ENCODE measurements at places on chromosomes 4 and X.

GRCh38 chr4:188660796-188661195 is 521.6 kb downstream of the TRIML1 start:
- DNase-seq, result no peak

DNA sequence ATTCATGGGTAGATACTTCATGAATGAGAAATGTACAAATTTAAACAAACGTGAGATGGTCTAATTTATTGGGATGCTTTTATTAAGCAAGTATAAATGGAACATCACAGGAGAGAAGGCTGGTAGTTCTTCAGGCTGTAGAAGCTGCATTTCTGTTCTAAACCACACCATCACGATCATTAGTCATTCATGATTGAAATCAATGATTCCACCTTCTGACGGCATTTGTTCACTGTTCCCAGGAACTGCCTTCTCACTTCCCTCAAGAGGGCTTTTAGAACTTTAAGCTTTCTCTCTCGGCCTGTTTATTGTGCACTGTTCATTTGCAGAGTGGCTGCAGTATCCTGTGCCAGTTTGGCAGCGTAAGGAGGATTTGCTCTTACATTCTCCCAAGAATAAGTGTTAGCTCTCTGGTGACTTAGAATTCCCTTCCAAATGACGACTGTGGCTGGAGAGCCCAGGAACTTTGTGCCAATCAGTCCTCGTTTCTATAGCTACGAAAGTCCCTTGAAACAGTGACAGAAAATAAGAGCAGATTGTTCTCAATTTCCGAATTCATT is 54.7 kb downstream of the MFAP3L start:
- DNase-seq, result no peak

DNA sequence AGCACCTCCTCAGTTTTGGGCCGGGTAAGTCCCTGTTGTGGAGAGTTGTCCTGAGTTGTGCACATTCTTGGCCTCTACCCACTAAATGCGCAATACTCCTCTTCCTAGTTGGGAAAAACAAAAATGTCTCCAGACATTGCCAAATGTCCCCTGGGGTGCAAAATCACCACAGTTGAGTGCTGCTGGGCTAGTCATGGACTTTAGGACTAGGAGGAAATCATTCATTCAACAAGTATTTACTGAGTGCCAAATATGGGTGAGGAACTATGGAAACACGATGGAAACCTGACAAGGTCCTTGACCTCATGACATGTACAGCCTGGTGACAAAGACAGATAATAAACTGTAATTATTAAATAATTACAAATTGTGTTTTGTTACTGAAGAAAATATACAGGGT is 71.6 kb downstream of the STX18 start:
- no peak for DNase-seq

- no peak for DNase-seq
Measured at GRCh38 chrX:37763400-37763799, 16.5 kb upstream of the CYBB start.

- DNase-seq, result no peak
Measured at GRCh38 chr4:27974339-27974738, 1113.7 kb downstream of the STIM2 start.

DNA sequence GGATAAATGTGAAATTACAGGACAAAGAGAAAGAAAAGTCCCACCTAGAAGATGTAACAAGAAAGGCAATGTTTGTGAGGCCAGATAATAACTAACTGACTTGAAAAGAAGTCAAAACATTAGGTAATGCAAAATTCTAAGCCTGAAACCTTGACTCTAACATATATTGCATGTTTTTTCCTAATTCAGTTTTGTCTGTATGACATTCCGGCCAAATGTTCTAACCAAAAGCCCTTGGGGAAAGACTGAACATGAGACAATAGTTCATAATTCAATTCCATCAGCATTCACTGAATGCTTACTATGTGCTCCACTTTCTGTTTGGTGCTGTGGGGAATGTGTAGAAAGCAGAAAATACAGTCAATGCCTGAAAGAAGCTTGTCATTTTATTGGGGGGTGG is 84.8 kb upstream of the PLAC1 start:
- no peak for DNase-seq

DNA sequence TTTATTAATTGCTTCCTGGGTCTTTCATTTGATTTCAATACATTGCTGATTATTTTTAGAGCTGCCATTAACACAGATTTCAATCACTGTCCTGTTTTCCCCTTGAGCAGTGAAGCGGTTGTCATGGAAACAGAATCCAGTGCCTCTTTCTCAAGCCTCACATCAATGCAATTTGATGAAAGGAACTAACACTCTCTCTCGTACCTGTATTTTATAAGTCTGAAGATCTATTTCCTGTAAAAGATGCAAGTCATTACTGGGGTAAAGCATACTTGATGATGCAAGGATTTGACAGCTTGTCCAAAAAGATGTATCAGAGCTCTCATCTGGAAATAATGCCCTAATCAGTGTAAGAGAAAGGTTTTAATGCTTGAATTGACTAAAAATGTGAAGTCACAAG is 17.9 kb upstream of the GASK1B start:
- no peak for DNase-seq

DNA sequence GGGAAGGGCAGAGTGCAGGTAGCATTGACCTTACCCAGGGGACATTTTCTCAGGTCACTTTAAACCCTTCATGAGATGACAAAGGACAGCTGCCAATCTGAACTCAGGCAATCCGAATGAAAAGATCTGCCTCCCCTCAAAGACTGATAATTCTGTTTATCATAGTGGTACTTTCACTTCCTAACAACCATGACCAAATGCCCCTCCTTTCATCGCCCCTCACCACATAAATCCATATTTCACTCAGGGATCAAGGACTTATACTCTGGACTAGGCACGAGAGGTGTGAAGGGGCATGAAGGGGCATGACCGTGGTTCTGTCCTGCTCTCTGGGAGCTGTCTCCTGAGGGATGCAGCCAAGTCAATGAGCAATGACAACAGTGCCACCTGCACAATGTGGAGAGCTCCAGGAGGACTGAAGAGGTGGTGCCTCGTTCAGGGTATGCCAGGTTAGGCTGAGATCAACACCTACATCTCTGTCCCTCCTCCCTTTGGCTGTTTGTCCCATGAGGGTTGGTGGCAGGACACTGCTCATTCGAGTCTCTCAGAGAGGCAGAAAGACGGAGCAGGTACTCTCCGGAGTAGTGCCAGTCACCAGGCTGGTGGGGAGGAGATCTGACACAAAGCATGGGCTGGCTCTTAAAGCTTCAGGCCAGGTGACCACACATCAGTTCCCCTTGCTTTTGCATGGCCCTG is 12.5 kb downstream of the HS3ST1 start:
- no peak for DNase-seq

- DNase-seq, result no peak
Measured at GRCh38 chr4:41866799-41867677, 68.2 kb upstream of the TMEM33 start.

GRCh38 chrX:23616361-23616760 is 50.9 kb upstream of the PRDX4 start:
- DNase-seq, result no peak

GRCh38 chr4:42357325-42357724 is 40.0 kb upstream of the SHISA3 start:
- DNase-seq, result no peak

DNA sequence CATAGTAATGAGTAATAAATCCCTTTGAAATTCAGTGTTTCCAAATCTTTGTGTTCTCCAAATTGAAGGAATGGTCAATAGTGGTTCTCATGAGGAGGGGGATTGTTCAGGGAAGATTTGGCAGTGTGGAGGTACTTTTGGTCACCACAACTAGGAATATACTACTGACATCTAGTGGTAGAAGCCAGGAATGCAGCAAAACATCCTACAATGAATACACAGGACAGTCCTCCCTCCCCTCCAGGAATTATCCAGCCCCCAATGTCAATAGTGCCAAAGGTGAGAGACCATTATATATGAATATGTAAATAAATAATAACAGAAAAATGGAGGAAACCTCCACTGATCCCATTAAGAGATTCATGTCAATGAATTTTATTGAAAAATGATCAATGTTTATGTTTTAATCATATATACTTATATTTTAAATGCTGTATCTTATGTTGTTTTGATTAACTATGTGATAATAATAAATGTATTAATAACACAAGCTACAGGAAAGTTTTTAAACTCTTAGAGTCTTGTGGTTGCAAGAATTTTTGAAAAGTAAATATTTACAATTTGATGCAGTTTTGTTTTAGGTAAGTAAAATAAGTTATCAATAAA is 14.4 kb upstream of the FAM9A start:
- DNase-seq, result no peak

DNA sequence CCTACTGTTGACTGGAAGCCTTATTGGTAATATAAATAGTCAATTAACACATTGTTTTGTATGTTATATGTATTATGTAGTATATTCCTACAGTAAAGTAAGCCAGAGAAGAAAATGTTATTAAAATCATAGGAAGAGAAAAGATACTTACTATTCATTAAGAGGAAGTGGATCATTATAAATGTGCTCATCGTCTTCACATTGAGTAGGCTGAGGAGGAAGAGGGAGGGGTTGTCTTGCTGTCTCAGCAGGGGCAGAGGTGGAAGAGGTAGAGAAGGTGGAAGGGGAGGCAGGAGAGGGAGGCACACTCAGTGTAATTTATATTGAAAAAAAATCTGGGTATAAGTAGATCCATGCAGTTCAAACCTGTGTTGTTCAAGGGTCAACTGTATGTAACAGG is 10.6 kb downstream of the CDKL5 start:
- no peak for DNase-seq

GRCh38 chr4:13193662-13194061 is 290.5 kb downstream of the RAB28 start:
- no peak for DNase-seq

DNA sequence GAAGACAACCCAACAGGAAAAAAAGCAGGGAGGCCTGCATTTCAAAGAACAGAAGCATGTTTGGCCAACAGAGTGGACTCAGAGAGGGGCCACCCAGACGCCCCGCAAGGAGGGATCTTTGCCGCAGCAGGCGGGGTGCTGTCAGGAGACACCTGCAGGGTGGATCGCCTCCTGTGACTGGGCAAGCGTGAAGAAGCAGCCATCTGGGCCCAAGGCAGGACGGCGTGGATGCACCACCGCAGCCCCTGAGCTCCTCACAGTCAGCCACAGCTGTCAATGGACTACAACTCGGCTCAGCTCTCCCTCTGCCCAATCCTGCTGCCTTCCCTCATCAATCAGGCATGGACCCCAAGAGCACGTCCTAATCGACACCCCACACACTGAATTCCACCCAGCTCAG is 32.0 kb upstream of the MAN2B2 start:
- DNase-seq, result no peak

- DNase-seq, result no peak
Measured at GRCh38 chr4:42501624-42502401, 104.5 kb downstream of the SHISA3 start.

GRCh38 chr4:3747581-3747904 is 18.6 kb upstream of the ADRA2C start:
- DNase-seq, result no peak

GRCh38 chr4:141107927-141108326 is 25.3 kb downstream of the RNF150 start:
- no peak for DNase-seq

DNA sequence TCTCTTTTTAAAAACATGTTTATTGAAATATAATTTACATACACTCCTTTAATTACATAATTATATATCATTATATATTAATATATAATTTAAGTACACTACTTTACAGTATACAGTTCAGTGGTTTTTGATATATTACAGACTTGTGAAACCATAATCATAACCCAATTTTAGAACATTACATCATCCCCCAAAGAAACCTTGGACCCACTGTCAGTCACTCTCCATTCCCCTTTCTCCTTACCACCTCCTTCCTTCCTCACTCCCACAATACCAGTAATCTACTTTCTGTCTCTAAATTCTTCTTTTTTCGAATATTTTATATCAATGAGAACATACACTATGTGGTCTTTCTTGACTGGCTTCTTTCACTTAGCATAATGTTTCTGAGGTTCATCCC is 17.9 kb upstream of the EXOSC9 start:
- DNase-seq, result no peak

DNA sequence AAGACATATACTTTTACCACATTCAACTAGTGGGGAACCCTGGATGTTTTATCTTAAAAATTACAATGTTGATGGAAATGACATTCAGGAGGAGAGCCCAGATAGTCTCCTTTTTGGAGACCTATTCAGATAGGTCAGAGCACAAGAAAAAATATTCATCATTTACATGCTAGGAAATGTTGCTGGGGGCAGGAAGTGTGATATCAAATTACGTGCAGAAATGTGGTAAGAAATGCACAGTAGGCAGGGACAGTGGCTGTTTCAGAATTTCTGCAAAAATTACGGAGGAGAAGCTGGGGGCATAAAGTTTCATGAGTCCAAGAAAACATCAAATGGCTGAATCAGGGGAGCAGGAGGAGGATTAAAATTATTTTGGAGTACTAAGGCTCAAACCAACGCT is 8.2 kb downstream of the PARM1 start:
- DNase-seq, result no peak

DNA sequence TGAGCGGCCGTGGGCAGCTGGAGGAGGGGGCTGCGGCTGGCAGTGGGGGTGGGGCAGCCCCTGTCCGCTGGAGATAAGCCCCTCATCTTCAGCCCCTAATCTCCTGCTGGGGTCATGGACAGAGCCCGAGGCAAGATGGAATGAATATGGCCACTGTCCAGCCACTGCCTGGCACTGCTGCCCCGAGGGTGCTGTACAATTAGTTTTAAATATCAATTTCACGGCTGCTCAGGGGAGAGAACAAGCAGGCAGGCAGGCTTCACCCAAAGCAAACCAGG is 64.1 kb upstream of the NKX1-1 start:
- DNase-seq, result no peak

DNA sequence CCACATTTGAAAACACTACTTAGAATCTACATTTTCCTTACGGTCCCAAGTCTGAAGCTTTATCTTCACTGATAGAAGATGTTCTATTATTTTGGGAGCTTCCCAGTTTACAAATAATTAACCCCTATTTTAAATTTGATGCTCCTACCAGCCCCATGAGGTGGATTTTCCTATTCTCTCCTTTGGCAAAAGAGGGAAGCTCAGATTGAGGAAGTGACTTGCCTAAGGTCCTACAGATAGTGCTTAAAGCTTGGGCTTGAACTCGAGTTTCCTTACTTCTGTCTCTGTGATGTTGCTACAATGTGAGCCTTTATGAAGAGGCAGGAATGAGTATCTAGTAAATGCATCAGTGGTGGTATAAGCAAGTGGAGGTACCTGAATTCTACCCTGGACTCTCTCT is 27.5 kb downstream of the HEPH start:
- no peak for DNase-seq

DNA sequence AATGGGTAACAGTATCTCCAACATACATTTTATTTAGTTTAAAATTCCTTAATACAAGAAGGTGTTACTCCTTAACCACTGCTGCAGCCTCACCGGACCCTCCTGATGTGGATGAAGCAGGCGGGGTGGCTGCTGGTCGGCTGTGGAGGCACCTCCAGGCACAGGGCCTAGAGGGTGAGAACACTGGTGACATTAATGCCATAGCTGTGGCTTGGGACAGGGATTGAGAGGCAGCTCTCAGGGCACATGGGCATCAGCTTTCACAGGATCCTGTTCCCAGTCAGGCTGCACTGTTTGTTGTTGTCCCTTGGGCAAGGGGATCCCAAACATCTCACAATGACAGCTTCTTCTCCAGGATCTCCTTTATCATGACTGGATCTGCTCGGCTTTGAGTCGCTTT is 90.0 kb downstream of the GATB start:
- no peak for DNase-seq
